ENCODE measurements at places on chromosomes 5 and 9.

DNA sequence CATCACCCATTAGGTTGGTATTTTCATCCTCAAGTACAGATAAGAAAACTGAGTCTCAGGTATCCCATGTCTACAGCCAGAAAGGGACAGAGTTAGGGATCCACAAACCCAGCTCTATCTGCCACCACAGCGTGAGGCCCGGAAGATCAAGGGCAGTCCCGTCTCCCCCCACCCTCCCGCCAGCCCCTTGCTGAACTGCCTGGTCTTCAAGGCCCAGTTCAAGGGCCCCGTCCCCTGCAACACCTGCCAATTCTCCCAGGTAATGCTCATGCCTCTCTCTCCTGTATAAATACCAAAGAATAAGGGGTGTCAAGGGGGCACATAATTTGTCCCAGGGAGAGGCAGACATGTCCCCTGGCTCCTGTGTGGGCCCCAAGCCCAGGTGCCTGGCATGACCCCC is 50.7 kb downstream of the AK8 start:
- no peak for DNase-seq

DNA sequence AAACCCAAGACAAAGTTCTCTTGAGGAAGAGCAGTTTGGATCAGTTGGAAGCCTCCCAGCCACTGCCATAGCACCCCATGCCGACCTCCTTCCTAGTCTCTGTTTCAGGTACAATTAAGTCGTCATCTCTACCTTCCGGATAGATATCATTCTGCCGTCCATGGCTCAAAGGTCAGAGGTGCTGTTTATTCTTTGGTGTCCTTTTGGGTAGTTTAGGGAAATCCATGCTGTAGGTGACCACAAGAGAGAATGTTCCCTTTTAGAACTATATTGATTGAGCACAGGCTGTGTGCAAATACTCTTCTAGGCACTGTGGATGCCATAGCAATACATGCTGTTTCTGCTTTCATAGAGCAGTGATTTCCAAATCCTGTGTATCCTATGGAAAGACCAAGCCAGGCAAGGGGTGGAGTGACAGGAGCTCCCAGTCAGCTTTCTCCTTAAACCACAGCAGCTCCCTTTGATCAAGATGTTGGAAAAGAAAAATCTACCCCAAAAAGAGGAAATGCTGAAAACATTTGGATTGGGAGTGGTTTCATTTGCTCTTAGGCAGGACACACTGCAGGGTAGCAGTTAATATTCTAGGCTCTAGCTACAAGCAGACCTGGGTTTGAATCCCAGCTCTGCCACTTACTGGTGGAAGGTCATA is 127.9 kb downstream of the PALM2AKAP2 start:
- no peak for DNase-seq

- DNase-seq, result no peak
These were observed 138.2 kb upstream of the OSMR start for GRCh38 chr5:38707352-38708210.

DNA sequence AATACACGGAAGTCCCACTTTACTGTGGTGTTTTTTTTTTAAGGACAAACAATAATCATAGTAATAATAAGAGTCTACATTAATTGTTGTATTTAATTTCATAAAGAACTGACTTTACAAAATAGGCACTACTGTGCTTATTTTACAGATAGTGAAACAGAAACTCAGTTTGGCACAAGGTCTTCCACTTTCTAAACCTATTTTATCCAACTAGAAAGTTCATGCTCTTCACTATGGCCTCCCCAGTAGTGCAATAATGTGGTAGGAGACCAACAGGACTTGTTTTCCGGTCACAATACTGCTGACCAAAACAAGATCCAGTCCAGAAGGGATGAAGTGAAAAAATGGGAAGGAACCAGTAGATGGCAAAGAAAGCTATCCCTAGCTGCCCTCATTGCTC is 531.6 kb downstream of the CAAP1 start:
- no peak for DNase-seq

DNA sequence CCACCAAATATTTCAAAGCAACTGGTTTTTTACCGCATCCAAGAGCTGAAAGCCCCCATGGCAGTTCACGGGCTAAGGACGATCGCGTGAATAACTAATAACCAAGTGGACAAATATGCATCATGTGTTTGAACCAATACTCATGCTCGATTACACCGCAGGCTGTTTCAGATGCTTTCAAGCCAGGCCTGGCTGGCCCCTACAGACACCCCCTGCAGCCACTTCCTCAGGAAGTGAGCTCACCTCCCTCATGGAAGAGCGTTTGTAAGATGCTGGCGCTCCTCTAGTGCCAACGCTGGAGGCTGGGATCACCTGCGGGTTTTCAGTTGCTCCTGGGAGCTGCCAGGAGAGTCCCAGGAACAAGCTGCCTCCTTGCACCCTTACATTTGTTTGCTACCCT is 53.9 kb upstream of the PTCH1 start:
- no peak for DNase-seq

DNA sequence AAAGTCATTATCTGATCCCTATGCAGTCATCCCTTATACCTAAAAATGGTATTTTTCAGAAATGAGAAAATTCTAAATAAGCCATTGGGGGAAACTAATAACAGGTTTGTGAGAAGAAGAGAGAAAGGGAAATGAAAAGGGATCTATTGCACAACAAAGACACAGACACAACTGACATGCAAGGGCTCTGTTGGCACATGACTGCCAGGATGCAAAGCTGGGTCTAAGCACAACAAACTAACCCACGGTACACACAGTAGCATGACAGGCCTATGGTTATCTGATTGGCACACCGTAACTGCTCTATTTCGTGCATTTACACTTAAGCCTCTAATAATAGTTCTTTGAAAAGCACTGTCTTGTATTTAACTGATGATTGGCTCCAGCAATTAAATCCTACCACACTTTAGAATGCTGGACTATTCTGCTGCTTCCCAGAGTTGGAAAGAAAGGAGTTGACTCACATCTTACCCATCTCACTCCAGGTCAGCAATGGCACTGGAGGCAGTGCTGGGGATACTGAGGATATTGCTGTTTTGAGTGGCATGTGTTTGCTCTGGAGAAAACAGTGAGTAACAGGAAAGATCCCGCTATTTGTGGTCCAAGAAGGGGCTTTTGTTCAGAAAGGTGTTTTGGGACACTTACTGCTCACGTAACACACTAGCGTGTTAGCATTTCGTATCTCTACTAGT is 328.3 kb downstream of the GLIS3 start:
- DNase-seq, result no peak

DNA sequence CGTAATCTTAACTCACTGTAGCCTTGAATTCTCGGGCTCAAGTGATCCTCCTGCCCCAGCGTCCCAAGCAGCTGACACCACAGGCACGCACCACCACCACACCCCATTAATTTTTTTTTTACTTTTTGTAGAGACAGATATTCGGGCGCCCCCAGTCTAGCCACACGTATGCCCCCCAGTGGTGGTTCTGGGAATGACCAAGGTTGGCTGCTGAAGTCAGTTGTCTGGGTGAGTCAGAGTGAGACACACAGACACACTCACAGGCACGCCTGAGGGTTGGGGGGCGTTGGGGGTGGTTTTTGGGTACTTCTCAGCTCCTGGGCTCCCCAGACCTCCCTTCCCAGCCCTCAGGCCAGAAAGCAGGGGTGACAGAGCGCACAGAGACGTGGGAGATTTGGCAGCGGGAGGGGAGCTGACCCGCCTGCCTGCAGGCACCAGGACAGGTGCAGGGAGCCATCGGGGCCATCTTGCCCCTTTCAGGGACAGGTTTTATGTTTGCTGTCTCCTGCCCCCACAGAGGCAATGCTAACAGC is 4.2 kb upstream of the ENTPD8 start:
- DNase-seq, result no peak

DNA sequence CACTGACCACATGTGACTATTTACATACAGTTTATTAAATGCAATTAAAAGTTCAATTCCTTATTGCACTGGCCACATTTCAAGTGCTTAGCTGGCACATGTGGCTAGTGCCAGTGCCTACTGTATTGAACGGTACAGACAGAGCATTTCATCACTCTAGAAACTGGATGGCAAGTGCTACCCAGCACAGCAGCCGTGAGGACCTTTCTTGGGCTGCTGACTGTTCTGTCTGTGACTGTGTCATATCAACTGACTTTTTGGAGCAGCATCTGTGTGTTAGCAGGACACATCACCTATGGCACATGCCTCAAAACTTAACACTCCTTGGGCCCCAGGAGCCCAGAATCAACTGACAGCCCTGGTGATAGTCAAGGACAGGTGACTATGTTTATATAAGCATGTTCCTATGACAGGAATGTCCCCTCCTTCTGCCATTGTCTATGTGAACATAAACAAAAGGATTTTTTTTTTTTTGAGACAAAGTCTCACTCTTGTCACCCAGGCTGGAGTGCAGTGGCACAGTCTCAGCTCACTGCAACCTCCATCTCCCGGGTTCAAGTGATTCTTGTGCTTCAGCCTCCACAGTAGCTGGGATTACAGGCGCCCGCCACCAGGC is 8.9 kb downstream of the IRF1 start:
- DNase-seq, result no peak

DNA sequence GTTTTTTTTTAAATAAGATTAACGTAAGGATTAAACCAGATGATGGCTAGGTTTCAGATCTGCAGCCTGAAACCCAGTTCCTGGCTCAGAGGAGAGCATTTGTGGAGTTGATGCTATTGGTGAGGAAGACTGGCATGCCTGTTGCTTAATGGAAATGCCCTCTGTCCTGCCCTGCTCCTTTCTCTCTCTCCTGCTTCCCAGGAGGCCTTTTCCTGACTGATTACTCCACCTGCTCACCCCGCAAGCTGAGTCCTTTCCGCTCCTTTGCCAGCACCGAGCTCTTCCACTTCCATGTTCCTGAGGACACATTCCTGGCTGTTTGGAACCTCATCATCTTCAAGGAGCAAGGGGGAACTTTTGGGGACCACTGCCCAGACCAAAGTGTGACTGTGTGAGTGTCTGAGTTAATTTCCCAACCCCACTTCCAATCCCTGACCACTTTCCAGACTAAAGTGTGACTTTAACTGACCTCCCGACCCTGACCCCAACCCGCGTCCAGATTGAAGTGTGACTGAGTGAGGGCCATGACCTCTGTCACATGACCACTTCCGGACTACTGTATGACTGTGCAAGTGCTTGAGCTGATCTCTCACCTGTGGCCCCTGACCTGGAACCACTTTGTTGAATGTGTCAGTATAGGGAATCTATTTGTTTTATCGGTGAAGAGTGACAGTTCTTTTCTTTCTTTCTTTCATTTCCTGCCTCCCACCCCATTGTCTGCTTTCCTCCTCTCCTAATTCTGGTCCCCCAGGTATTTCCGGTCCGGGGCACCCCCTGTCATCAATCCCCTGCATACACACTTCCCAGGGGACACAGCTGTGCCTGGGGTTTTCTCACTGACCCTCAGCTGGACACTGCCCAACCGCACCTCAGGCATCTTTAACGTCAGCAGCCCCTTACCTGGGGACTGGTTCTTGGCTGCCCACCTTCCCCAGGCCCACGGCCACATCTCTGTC is 5.5 kb downstream of the TMEM8B start:
- DNase-seq, result no peak

- no peak for DNase-seq
These were observed 681 bp downstream of the PPWD1 start for GRCh38 chr5:65563777-65564176.

- no peak for DNase-seq
These were observed 185.8 kb upstream of the NREP start for GRCh38 chr5:111942661-111943401.

- no peak for DNase-seq
These were observed 13.0 kb downstream of the ELL2 start for GRCh38 chr5:95948631-95949030.

- no peak for DNase-seq
These were observed 62.2 kb downstream of the RAD23B start for GRCh38 chr9:107345327-107345726.
